Left ventricle myocardium inferior (tissue), 1 donor: ENCODE measurements at places on chromosomes 16 and 17.
A peak's percentile ranks its signal among the peaks of the same experiment; 100 is the strongest.

DNA sequence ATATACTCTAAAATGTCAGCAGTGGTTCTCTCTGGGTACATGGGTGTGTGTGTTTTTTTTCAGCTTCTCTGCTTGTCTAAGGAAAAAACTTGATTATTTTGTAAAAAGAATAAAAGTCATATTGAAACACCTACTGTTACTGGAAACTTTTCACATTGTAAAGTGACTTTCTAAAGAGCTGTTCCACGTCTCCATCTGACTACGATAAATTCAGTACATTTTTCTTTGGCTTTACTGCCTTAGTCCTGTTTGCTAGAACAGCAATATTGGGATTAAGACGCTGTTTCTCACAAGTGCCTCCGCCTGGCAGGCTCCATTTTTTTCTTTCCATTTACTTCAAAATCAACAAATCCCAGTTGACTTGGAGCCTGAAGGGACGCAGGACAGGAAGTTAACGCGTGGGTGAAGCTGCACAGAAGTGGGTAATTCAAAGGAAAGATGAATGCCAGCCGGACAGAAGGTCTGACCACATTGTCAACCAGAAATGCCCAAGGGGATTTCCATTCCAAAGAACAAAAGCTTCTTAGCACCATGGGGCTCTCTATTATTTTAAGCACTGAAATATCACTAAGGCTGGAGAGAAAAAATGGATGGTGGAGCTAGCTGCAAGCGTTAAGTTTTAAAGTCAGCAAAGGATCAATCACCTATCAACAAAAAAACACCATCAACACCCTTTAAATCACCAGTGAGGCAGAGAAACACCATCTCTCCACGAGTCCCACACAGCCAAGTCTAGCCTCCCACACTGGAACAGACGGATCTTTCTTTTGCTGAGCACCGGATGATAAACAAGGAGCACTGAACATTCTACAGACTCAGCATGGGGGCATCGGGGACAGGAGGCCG is 8.4 kb downstream of the GLOD4 start:
- DNase-seq: no peak

GRCh38 chr17:67474081-67474661 is 97.1 kb downstream of the PITPNC1 start:
- peak; percentile 26 for DNase-seq

GRCh38 chr16:67727521-67728485 is 8.7 kb upstream of the GFOD2 start:
- no peak for DNase-seq

DNA sequence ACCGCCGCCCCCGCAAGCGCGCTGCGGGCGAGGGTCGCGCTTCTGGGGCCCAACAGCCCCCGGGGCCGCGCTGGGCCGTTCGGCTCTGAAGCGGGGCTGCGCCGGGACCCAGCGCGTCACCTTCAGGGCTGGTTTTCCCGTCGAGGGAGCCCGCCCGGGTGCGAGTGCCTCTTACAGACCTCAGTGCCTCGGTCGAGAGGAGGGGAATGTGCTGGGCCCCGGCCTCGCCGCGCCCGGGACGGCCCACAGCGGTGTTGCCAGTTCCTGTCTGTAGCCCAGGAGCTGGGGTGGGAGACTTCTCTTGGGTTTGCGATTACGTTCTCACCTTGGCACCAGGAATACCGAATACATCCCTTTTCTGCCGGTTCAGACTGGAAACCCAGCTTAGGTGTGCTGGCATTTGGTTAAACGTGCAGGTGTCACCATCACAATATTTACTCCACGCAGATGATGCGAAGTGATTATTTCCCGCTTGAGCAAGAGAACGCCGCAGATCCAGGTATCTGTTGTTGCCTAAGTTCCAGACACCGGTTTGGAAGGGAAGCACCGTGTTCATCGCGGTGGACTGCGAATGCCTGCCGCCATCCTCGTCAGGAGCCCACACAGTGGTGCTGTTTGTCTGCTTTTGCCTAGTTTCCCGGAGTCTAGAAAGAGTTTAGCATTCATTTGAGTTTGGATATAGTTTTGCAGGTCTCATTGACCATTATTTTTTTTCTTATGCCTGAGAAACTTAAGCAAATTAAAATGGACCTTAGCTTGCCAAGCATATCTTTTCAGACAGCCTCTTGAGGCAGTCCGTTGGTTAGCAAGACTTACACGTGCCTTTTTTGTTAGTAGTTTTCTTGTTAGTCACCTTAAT is 914 bp downstream of the MAP1LC3B start:
- peak; percentile 34 for DNase-seq

- DNase-seq: no peak
Observed at GRCh38 chr17:79221597-79221996, 147.0 kb downstream of the ENGASE start.

- no peak for DNase-seq
Observed at GRCh38 chr17:70086516-70086915, 11.5 kb downstream of the KCNJ16 start.

DNA sequence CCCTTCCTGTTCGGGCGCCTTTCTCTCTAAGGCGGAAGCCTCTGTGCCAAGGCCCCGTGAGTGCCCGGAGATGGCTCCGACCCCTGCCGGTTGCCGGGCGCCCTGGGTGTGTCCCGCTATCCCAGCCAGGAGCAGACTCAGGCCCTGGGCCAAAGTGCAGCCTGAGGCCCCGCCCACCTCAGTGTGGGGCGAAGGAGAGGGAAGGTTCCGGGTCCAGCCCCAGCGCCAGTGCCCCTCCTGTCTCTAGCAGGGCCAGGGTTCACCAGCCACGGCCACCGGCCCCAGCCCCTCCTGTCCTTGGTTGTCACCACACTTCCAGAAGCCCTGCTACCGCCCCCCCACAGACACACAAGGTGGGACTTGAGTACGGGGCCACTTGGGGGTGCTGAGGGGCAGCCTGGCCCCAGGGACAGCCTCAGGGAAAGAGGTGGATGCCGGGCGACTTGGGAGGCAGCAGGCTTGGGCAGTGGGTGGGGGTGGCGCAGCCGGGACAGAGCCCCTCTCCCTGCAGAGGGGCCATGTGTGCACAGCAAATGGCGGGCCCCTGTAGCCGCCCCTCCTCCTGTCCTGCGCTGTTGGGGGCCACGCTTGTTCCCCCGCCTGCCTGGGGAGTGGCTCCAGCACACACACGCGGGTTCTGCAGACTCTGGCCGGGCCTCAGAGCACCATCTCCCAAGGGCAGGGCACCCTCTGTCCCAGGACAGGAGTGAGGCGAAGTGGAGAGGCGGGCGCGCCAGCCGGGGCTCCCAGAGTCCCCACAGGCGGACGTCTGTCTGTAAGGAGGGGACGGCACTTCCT is 6.0 kb downstream of the C1QTNF8 start:
- DNase-seq: peak; percentile 82

GRCh38 chr17:18961634-18962493 is 9.9 kb downstream of the SLC5A10 start:
- no peak for DNase-seq

GRCh38 chr17:40472733-40473452 is 28.5 kb downstream of the TNS4 start:
- no peak for DNase-seq

DNA sequence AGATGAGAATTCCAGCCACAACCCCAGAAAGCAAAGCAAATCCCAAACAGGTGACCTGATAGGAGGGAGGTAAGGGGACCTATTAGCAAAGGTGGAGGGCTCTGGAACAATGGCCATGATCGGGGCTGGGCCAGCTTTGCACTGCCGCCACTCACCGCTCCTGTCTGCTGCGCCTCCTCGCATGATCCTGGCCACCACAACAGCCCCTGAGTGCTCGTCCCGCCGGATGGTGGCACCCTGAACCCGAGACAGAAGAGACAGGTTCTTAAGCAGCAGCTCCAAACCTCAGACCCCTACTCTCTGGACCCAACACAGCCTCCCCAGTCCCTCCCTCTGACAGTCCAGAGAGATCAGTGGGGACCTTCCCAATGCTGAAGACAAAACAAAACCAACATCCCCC is 5.3 kb downstream of the MPP3 start:
- DNase-seq: no peak

- DNase-seq: no peak
Observed at GRCh38 chr16:57623251-57624043, 5.0 kb upstream of the ADGRG1 start.

DNA sequence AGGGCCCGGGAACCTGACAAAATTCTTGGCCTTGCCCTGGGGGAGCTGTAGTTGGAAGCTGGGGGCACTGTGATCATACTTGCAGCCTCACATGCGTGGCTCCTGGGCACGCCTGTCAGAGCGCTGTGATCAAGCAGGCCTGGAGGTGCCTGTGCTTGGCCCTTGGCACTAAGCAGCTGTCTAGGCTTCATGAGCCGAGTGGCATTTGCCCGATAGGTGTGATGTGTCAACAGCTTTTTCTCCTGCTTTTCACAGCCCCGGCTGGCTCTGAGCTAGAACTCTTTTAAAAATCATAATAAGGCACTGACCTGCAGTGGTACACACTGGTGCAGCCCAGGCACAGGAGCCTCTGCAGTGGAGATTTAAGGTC is 113.8 kb downstream of the SOCS1 start:
- peak; percentile 40 for DNase-seq

- no peak for DNase-seq
Observed at GRCh38 chr16:84040823-84041820, 1.5 kb downstream of the SLC38A8 start.

DNA sequence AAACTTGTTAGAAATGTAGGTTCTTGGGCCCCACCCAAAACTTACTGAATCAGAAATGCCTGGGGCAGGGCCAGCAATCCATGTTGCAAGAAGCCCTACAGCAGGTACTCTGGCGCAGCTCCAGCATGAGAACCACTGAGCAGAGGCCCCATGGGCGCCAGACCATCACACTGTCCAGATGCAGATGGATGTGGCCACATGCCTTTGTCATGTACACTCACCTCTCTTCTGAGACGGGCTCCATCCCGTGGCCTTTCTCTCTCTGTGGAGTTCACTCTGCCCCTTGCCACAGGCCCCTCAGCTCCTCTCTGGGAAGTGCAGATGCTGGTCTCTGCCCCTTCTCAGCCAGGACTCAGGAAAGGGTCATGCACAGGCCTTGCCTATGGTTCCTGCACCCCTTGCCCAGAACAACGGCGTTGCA is 2.3 kb upstream of the CCNF start:
- no peak for DNase-seq

DNA sequence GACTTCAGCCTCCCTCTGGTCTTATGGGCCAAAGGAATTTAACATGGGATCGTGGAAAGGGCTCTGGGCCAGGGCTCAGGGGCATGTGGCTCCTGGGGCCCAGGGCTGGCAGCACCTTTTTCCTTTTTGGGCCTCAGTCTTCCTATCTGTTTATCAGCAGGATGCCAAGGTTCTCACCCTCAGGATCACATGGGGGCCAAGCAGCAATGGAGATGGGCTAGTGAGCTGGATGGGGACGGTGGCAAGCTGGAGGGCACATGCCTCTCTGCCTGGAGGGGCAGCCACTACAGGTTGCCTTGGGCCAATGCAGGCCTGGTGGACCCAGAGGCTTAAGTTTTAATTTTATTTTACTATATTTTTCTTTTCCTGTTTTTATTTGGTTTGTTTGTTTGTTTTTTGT is 95.4 kb downstream of the CYLD start:
- no peak for DNase-seq

DNA sequence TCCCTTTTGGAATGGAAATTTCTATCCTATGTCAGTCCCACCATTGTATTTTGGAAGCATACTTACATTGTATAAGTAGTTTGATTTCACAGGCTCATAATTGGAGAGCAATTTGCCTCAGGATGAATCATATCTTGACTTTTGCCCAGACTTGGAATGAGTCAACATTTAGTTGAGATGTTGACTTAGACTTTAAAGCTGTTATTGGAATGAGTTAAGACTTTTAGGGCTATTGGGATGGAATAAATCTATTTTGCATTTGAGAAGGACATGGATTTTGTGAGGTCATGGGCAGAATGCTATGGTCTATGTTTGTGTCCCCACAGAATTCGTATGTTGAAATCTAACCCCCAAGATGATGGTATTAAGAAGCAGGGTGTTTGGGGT is 12.2 kb upstream of the ZNF594 start:
- no peak for DNase-seq

DNA sequence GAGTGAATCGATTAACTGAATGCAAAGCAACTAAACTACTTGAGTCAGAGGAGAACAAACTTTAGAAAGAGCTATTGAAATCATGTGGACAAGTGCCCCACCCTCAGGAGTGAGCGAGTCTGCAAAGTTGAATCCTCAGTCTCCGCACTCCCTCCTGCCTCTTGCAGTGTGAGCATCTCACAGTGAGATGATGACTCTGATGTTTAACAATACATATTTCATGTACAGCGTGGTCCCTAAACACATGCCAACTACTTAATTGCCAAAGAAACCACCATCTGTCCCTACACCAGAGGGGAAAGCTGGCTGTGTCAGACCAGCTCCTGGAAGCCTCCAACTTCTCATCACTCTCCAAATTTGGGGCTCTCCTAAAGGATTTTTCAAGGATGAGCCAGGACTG is 31.2 kb downstream of the PIMREG start:
- DNase-seq: no peak

GRCh38 chr17:17723354-17724261 is 42.4 kb downstream of the RAI1 start:
- DNase-seq: no peak

DNA sequence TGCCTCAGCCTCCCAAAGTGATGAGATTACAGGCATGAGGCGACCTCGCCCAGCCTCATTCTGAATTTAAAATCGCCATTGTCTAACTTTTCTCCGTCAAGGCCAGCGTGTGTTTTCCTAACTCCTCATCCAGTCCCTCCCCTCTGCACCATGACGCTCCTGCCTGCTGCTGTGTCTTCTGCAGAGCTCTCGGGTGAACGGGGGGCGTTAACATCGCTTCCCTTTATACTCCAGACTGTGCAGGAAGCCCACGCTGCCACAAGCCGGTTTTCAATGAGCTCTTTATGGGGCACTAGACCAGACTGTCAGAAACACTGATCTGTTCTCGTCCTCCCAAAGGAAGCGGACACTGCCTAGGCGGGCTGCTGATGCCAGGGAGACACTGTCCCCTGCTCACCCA is 13.2 kb downstream of the AANAT start:
- DNase-seq: no peak

DNA sequence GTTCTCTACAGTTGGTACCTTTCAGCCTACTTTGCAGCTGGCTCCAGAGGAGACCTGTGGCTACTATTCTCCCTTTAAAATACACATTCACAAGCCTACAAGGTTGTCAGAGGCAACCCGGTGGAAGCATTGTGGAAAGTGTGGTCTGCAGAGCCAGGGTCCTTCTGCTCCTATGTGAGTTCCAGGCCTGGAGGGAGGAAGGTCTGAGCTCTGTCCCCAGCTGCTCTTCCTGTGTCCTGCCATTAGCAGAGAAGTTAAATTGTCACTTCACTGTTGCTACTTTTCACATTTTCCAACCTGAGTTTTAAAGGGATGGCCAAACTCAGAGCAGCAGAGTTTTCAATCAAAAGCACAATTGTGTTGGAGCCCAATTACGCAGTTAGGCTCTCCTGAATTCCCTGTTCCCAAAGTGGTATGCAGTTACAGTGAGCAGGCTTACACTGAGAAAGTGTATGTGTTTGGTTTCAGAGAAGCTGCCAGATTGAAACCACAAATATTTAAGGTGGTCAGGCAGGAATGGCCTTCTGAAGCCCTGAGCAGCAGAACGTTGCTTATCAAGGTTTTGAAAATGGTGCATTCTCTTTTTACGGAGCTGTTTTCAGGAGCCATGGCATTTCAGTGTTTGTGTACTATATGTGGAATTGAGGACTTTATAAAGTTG is 25.0 kb downstream of the MAP3K3 start:
- no peak for DNase-seq
